T-helper 1 cell (primary cell): ENCODE measurements at places on chromosomes 3 and 15.

GRCh38 chr3:48412375-48413001 lies 17.4 kb downstream of the PLXNB1 start:
- no peak for DNase-seq

DNA sequence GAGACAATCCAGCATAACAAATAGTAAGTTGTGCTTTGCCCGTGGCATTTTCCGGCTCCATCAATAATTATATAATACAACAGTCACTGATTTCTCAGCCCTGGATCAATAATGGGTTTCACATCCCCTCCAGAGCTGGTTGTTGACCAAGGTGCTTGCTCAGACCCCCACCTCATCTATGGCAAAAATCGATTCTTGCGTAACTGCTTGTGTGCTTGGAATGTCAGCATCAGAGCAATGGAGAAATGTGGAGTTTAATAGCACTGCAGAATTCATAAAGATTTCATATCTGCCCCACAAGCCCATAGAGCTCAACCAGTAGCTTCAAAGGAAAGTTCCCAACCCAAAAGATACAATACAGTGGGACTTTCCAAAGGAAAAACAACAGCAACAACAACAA lies 1098.5 kb downstream of the IGSF11 start:
- DNase-seq: no peak

- no peak for DNase-seq
These were observed 353.3 kb downstream of the LPP start for GRCh38 chr3:188507244-188507720.

GRCh38 chr15:26974120-26974780 lies 3.3 kb downstream of the GABRG3 start:
- no peak for DNase-seq

GRCh38 chr3:56257826-56258225 lies 210.4 kb downstream of the ERC2 start:
- DNase-seq: no peak

GRCh38 chr3:186896875-186897274 lies 33.5 kb upstream of the ST6GAL1 start:
- DNase-seq: no peak

DNA sequence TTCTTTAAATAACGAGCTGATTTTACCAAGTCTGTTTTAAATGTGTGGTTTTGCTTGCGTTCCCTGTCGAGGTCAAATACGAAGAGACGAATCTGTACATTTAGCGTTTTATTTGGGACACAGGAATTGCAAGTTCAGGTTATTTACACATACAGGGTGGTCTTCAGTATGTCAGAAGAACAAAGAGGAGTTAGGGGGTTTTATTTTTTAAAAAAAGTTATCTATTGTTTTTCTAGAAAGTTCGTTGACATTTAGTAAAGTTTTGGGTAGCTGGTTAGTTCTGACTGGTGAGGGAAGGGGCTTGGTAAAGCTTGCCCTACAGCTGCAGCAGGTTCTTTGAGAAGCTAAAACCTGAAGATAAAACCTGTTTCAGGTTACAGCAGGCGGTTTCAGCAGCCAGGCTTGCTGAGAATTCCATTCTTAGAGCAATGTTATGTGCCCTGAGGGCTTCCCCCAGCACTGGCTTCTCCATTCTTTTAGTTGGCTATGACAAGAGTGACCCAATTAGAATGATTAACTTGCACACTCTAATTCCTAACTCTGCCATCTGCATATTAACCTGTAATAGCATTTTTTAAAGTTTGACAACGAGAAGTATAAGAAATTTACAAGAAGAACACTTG lies 815 bp upstream of the ZNF280D start:
- DNase-seq: no peak

DNA sequence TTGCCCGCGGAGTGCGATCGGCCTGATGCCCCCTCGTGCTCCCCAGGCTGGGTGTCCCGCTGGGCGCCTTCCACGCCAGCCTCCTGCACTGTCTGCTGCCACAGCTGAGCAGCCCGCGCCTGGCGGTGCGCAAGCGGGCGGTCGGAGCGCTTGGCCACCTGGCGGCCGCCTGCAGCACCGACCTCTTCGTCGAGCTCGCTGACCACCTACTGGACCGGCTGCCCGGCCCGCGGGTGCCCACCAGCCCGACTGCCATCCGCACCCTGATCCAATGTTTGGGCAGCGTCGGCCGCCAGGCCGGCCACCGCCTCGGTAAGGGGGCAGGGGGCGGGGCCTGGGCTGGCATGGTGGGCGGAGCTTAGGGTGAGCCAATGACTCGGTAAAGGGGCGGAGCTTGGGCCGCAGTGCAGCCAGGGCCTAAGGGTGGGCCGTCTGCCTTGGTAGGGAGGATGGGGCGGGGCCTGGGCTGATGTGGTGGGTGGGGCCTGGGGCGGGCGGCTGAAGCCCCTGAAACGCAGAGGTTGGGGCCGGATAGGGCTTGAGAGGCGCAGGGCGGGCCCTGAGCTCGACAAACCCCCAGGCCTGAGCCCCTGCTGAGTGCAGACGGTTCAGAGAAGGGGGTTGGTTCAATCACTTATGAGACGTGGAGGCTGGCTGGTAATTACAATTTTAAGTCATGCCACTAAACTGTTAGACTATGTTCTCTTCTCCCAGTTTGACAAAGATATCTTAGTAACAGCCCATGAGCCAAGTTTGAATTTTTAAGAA lies 13.7 kb downstream of the CAND2 start:
- DNase-seq: peak; percentile 93
